ENCODE measurements at places on chromosomes 3 and 15. TPM values are rescaled to one million over a fixed set of nuclear protein-coding genes. Genes with fewer than 3 reads are reported as not detected.

BBX gene
- 51.3 TPM for total RNA-seq

DNA sequence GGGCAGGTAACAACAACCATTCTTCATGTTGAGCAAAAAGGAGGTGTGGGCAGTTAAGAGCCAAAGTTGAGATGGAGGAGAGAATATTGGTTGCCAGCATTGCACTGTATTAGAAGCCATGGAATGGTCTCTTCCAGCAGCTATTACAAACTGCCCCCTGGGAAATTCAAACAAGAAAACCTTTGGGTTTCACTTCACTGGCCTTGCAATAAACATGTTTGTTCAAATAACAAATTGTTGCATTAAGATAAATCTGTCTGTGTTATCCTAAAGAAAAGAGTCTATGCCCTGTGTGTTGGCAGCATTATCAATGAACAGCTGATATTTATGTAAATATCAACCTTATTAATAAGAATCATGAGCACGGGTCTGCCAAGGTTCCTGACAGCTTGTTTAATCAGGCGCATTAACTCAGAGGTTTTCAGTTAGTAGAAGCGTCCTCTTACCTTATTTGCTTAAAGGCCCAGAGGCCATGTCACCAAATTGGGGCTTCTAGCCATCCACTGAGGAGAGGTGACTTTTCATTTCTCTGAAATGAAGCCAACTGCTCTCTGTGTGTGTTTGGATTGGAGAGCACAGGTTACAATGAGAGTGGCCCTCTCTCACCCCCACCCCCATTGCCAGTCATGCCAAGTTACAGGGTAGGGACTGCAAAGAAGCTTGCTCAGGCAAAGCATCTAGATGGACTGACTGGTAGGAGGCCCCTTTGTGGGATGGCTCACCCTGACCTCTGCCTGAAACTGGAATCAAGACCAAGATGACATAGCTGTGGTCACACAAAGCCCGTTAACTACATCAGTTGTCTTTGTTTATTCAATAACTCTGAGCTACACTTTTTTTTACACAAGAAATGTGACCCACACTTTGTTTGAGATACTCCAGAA is 10.5 kb downstream of the FILIP1L start:
- DNase-seq, result no peak

- DNase-seq, result peak; percentile 35
Observed at GRCh38 chr3:195802261-195802701, 9.4 kb downstream of the MUC4 start.

TXNRD3 gene
- total RNA-seq, result 12.9 TPM

- DNase-seq, result no peak
Observed at GRCh38 chr3:151058740-151059139, 26.7 kb upstream of the MED12L start.

GRCh38 chr3:56421205-56421604 is 47.1 kb downstream of the ERC2 start:
- DNase-seq, result no peak

GRCh38 chr3:47799733-47800132 is 3.2 kb upstream of the DHX30 start:
- DNase-seq, result no peak

GRCh38 chr15:35751413-35752133 is 205.6 kb upstream of the DPH6 start:
- peak; percentile 89 for DNase-seq

DNA sequence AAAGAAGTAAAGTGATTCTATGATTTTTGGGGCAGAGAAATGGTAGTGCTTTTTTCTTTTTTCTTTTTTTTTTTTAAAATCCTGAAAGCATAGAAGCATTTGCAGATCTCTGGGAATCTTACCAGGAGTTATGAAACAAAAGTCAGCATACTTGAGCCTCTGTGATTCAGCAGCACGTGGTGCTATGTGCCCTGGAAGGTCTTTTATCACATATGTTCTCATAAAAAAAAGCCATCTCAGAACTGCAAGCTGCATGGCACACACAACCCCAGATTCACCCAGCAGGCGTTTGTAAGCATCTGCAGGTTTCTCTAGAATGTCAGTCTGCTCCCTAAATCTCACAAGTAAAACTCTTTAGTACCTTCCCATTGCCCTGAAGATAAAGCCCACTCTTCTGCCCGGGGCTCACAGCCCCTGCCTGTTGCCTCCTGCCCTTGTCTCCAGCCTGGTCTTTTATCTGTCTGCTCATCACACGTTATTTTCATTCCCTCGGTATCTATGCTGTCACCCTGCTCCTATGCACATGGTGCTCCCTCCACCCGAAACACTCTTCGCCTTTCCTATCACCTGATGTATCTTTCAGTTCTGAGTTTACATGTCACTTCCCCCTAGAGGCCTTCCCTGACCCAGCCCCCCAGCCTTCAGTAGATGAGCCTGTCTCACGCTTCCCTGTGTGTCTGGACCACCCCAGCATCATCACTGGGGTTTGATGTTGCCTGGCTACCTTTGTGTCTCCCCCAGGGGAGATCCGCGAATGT is 72.4 kb downstream of the CHDH start:
- peak; percentile 82 for DNase-seq

FSIP1 gene
- 0.53 TPM for total RNA-seq

- no peak for DNase-seq
Observed at GRCh38 chr3:72224804-72225509, 440.0 kb upstream of the PROK2 start.

- no peak for DNase-seq
Observed at GRCh38 chr3:52283306-52283705, 4.3 kb upstream of the GLYCTK start.

TNNC1 gene
- 608 TPM for total RNA-seq

DNA sequence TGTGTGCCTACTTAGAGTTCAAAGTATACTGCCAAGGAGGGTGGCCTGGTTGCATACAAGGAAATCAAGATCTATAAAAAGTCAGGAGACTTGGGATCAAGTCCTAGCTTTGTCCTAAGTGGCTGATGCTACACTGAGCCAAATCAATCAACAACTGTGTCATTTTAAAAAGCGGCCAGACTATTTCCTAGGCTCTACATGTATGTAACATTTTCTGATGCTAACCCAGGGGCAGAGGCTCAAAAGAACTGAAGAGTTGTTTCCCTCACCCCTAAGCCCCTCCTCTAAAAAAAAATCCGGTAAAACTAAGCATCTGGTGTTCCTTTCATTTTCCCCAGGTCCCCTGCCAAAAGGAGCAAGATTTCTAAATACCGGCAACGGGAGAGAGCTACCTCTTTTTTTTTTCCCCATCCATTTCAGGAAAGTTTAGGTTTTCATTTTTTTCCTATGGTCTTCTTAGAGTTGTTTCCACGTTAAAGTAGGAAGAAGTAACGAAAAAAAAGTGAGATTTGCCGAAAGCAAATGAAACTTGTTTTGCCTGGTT is 18.8 kb upstream of the CHD2 start:
- DNase-seq, result peak; percentile 95

- DNase-seq, result no peak
Observed at GRCh38 chr3:148439254-148439822, 258.4 kb upstream of the AGTR1 start.

DNA sequence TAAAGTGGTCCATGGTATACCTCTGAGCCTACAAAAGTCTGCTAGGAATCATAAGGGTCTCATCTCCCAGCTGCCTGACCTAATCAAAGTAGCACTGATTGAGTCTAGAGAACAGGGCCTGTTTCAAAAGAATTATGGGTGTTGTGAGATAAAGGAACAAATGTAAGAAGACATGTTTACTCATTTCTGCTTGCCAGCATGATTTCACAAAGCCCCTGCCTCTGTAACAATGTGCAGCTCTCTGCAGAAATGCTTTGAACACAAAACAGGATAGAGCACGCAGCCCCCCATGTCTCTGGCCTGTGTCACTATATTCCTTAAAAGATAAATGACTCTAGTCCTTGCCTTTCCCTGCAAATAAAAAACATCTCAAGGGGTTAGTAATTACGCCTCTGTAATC is 94.7 kb upstream of the IGSF10 start:
- no peak for DNase-seq

ACOX2 gene
- total RNA-seq, result 21.9 TPM

DNA sequence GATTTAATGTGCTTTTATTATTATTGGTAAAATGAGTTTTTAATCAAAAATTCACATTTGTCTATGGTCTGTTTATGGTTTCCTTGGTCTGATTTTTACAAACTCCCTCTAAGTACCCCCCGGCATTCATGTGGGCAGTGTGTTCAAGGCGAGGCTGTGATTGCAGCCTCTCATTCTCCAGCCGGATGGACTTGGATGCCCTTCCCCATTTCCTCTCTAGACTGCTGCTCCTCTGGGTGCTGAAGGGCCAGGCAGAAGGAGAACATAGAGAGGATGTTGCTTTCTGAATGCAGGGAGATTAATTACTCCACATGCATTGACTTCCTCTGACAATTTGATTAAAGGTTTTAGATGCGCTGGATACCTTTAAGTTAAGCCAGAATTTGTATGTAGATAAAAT is 3.9 kb upstream of the TMC3 start:
- no peak for DNase-seq

DNA sequence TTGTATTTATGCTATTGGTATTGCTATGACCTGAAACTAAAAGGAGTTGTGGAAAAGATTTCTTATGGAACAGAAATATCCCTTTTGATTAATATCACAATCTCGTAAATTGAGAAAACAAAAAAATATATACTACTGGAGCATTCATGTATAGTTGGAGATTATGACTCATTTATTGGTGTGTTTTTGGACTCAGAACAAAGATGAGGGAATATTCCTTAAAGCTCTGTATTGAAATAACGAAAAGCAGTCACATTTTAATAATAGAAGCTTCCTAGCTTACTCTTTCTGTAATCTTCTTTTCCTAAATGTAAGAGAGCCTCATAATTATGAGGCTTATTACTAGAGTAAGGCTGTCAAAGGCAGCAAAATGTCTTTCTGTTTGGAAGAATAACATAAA is 14.3 kb downstream of the CTNNB1 start:
- no peak for DNase-seq

DNA sequence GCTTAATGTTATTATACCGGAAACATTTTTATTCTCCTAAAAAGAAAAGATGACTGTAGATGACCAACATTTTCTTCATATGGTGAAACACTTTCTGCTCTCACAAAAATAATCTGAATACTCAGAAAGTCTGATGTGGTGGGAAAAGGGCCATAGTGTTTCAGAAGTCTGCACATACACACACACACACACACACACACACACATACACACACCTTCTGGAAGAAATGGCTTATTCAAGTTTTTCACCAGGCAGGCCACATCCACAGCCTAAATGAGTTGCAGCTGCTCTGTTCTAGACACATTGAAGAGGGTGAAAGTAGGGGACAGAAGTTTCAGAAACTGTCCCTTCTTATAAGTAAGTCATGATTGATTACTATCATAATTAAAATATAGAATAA is 220.0 kb downstream of the ZMAT3 start:
- DNase-seq, result peak; percentile 81

VEPH1 gene
- 1.2 TPM for total RNA-seq

DNA sequence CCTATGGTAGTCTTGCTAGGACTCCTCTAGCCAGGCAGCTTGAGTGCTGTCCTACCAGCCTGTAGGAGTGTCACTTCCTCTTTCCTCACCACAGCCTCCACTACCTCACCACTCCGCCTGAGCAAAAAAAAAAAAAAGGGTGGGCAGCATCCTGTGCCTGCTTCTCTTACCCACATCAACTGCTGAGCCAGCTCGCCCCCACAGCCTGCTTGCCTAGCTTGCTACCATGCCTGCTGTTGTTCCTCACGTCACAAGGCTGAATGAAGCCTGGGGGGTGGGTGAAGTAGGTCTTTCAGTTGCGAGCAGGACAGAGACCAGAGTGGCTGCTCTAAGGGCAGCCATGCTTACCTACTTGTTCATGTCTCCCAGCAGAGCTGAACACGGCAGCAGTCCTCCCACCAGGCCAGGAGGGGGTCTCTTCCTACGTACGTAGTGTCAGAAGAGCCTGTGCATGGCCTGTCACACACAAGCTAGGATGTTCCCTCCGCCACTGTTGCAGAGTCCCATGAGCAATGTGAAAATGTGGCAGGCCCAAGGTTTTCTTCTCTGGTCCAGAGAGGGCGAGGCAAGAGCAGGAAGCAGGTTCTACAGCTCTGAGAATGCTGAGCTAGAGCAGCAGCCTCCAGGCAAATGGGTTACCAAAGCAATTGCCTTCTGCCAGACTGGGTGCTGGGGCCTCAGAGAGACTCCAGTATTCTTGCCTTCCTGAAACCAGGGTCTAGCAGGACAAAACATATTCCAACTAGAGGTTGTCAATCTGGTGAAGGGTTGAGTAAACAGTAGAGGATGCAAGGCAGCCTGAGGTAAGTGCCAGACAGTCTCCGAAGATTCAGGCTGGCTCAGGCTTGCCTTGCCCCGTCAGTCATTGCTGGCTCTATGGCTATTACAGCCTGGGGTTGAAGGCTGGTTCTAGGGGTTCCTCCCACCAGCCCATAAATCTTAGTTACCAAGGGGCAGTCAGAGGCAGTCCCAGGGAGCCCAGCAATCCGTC is 8.1 kb downstream of the PPM1M start:
- DNase-seq, result peak; percentile 73

DNA sequence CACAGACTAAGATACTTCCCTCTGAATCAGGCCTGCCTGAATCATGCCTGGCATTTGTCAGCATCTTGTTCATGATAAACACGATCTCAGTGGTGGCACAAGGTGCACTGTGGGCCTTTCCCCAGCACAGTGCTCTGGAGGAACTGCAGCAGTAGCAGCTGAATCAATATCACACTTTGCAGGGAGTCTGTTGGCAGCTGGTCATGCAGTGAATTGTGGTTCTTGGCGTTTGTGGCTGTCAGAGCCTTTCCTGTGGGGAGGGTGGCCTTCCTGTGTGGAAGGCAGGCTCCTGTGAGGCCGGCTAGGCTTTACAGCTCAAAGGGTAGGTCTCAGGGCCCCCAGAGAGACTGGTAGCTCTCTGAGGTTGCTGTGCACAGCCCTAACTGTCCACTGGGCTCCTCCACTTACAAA is 54.4 kb upstream of the TLE3 start:
- peak; percentile 42 for DNase-seq

DNA sequence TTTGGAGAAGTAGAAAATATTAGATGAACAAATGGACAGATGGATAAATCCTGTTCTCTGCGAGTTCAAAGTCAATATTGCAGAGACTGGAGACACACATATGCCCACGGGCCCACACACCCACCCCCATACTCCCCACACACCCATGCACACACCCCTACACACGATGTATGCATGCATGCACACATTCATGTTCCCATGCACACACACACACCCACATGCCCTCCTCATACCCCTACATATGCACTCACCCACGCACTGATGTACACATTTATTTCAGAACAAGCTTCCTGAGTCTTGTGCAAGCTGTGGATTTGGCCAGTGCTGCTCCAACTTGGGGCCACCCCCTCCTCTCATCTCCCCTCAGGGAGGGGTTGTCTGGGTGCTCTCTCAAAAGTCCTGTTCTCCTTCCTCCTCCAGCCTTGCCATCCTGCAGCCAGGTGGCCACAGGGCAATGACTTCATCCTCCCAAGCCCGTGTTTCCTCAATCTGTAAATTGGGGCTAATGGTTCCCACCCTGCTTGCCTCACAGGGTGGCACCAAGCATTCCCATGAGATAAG is 16.4 kb downstream of the MAPKAPK3 start:
- no peak for DNase-seq

ZPLD1 gene
- under 0.01 TPM for total RNA-seq

ATR gene
- 15.0 TPM for total RNA-seq

GRCh38 chr3:178969004-178969700 is 102.5 kb downstream of the ZMAT3 start:
- no peak for DNase-seq

TMCO5A gene
- total RNA-seq, result not detected

Data from muscle of leg (tissue), 16 donors.